Karpas-422 (cell line): ENCODE measurements at places on chromosomes 7 and 10. TPM values are rescaled to one million over a fixed set of nuclear protein-coding genes. Genes with fewer than 3 reads are reported as not detected.

GRCh38 chr10:110634527-110635209, 9.5 kb upstream of the RBM20 start:
- no peak overlapping the region for H3K4me3 ChIP-seq
- no peaks in the 10 kb centered on the region for H3K36me3 ChIP-seq
- H3K27me3 ChIP-seq, result no peaks in the 10 kb centered on the region
- DNase-seq, result no peak
- H3K4me1 ChIP-seq, result no peaks in the 10 kb centered on the region

DNA sequence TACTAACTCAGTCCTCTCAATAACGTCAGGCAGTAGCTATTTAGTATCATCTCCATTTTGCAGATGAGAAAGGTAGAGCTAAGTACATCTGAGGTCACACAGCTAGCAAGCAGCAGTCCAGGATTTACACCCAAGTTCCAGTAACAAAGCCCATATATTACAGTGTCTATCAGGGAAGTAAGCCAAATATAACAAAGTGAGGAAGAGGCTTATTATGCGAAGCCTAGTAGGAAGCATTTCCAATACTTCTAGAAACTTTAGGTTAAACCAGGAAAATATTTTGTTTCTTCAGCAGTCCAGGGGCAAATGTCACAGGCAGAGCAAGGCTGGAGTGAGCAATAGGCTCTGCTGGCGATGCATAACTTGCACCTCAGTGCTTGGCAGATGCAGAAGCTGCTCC, 53.9 kb downstream of the NOC3L start:
- H3K27me3 ChIP-seq, result no peaks in the 10 kb centered on the region
- no peaks in the 10 kb centered on the region for H3K4me1 ChIP-seq
- DNase-seq, result no peak
- no peak overlapping the region for H3K4me3 ChIP-seq
- H3K36me3 ChIP-seq, result no peaks in the 10 kb centered on the region
- no peak overlapping the region for H3K27ac ChIP-seq

DNA sequence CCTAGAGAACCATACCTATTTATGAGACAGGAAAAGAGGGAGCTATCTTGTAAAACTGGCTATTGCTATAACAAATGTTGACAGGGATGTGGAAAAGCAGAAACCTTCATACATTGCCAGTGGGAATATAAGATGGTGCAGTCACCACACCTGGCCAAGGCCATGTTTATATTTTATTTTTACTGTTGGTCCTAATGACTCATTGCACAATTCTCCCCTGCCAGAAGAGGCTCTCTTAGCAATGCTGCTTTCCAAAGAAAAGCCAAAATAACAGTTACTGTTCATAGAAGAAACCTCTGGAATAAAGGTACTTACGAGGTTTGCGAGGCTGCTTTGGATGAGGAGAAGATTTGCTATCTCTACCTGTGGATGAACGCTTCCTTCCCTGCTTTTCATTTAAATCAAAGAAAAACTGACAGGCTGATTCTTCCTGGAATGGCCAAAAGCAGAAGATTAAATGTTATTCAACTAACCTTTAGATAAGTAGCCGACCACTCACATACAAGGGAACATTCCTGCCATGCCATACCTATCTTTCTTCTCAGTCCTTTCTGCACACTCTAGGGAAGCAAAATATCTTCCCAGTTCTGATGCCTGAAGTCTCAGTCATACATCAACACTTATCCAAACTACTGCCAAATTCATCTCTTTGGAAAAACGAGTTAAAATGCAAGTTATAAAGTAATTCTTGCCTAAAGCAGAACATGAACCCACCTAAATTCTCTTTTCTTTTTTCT, 16.3 kb upstream of the CHUK start:
- no peak for DNase-seq
- no peak overlapping the region for H3K27ac ChIP-seq
- H3K27me3 ChIP-seq, result no peaks in the 10 kb centered on the region
- H3K4me3 ChIP-seq, result no peak overlapping the region
- H3K36me3 ChIP-seq, result peaks cover 29% of the 10 kb centered on the region

GRCh38 chr7:133167300-133167699, 85.4 kb upstream of the CHCHD3 start:
- H3K27me3 ChIP-seq, result no peaks in the 10 kb centered on the region
- no peak overlapping the region for H3K27ac ChIP-seq
- no peak overlapping the region for H3K4me3 ChIP-seq
- no peaks in the 10 kb centered on the region for H3K36me3 ChIP-seq
- DNase-seq, result no peak

- H3K36me3 ChIP-seq, result no peaks in the 10 kb centered on the region
- no peak for DNase-seq
- H3K4me3 ChIP-seq, result peak overlapping the region; percentile 73
- H3K27ac ChIP-seq, result 0 out of 2 replicates have a peak overlapping the region, but pooled peaks have one; percentile 39
These were observed 11.1 kb downstream of the SFXN3 start for GRCh38 chr10:101042118-101042517.

DNA sequence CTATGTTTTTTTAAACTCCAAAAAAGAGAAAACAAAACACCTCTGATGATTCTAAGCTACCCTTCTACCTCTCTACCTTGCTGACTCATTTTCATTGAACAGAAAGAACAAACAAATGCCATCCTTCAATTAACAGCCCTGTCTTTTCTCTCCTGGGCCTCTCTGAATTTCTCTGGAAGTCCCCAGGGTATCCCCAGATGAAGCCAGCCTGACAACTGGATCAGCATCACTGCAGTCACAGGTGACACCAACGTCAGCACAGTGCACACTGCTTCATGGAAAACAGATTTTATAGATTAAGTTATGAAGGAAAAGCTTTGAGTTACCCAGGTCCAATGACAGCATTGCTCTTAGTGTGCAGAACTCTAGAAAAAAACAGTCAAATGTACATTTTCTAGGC, 5.7 kb downstream of the HUS1 start:
- H3K4me1 ChIP-seq, result peaks cover 19% of the 10 kb centered on the region
- peaks cover 31% of the 10 kb centered on the region for H3K36me3 ChIP-seq
- no peak overlapping the region for H3K4me3 ChIP-seq
- H3K27ac ChIP-seq, result no peak overlapping the region
- no peak for DNase-seq

DNA sequence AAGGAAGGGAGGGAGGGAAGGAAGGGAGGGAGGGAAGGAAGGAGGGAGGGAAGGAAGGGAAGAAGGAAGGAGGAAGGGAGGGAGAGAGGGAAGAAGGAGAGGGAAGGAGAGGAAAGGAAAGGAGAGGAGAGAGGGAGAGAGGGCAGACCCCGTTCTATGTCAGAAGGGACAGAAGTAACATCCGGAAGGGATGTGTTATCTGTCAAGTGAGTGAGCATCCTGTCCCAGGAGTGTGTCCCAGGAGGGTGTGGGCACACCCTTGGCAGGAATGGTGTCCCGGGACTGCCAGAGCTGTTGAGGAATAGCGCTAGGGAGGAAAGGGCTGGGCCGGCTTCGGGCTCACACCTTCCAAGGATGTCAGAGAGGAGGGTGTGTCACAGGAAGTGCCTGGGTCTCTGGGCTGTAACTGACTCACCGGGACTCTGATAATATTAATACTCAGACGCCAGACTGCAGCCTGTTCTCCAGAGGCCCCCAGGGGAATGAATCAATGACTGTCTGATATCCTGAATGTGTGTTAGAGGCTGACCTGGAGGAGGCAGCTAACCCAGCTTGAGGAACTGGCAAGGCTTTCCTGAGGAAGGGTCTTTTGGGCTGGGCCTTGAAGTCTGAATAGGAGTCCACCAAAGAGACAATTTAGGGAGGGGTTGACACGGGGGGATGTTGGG, 125.6 kb upstream of the TNRC18 start:
- no peak overlapping the region for H3K27ac ChIP-seq
- H3K4me3 ChIP-seq, result no peak overlapping the region
- no peaks in the 10 kb centered on the region for H3K4me1 ChIP-seq
- H3K36me3 ChIP-seq, result no peaks in the 10 kb centered on the region
- no peak for DNase-seq

DNA sequence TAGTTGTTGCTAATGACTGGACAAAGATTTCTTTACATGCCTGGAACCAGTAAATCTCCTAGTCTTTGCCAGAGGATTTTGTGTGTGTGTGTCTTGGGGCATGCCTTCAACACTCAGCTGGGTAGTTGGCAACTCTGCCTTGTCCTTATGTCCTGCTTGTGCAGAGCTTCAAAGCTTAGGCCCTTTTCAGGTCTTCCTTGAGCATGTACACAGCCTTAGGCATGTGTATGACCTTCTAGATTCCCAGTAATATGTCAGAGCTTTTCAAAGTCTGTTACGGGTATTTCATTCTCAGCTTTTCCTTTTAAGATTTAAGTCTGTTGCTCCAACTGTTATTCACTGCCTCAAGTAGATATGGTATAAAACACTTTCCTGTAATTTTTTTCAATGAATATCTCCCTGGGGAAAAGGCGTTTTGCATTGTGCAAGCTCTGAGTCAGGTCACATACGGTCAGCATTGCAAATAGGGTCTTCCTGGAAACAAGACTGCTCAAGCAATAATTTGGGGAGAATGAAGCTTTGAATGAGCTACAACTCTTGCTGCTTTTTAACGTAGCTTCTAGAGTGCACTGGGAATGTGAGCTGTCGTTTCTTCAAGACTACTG, 25.5 kb downstream of the SHOC2 start:
- H3K4me1 ChIP-seq, result peaks cover 13% of the 10 kb centered on the region
- no peak overlapping the region for H3K27ac ChIP-seq
- no peak overlapping the region for H3K4me3 ChIP-seq
- no peaks in the 10 kb centered on the region for H3K27me3 ChIP-seq
- peak; percentile 64 for DNase-seq

DNA sequence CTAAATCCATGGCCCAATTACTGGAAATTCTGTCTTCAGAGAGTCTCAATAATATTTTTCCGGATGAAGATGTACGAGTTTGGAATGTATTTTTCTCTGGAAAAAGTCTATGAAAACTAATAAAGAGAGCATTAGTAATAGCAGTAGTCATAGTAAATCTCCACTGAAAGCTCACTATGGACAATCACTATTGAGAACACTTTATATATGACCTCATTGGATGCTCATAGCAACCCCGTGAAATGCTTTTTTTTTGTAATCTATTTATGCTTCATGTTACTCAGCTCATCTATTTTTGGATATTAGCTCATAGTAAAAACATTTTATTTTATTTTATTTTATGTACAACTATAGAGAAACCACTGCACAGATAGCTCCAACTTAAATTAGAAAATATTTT, 94.3 kb upstream of the MYO3A start:
- H3K4me3 ChIP-seq, result no peak overlapping the region
- DNase-seq, result no peak
- H3K4me1 ChIP-seq, result no peaks in the 10 kb centered on the region
- no peak overlapping the region for H3K27ac ChIP-seq
- H3K36me3 ChIP-seq, result no peaks in the 10 kb centered on the region
- H3K27me3 ChIP-seq, result no peaks in the 10 kb centered on the region

DNA sequence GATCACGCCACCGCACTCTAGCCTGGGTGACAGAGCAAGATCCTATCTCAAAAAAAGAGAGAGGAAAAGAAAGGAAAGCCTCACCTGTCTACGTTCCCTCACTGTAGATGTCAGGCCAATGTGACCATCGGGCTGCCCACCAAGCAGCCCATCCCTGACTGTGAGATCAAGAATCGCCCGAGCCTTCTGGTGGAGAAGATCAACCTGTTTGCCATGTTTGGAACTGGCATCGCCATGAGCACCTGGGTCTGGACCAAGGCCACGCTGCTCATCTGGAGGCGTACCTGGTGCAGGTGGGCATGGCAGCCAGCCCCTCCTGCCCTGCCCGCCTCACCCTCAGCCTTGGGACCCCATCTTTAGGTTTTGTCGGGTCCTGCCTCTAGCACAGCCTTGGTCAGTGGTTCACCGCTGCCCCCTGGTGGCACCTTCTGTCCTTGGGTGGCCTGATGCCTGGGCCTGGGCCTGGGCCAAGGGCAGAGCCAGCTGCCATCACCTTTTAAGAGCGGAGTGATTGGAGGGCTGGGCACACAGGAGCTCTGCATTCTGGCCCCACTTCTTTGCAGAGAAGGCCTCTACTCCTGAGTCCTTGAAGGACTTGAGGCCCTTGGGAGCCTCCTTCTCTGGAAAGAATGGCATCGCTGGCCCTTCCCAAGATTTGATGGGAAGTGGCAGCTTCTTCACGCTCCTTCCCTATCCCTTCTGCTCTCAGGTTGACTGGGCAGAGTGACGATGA, 14.4 kb upstream of the AHCYL2 start:
- H3K4me3 ChIP-seq, result no peak overlapping the region
- no peak overlapping the region for H3K27ac ChIP-seq
- H3K4me1 ChIP-seq, result peaks cover 6% of the 10 kb centered on the region
- no peaks in the 10 kb centered on the region for H3K27me3 ChIP-seq
- H3K36me3 ChIP-seq, result no peaks in the 10 kb centered on the region

GRCh38 chr10:110733218-110733952, 89.2 kb downstream of the RBM20 start:
- no peak for DNase-seq
- H3K4me1 ChIP-seq, result no peaks in the 10 kb centered on the region
- no peak overlapping the region for H3K27ac ChIP-seq
- no peaks in the 10 kb centered on the region for H3K27me3 ChIP-seq
- no peak overlapping the region for H3K4me3 ChIP-seq

- no peaks in the 10 kb centered on the region for H3K36me3 ChIP-seq
- H3K4me1 ChIP-seq, result no peaks in the 10 kb centered on the region
- DNase-seq, result peak; percentile 41
These were observed 51.8 kb downstream of the SUGCT start for GRCh38 chr7:40186586-40186985.

DNA sequence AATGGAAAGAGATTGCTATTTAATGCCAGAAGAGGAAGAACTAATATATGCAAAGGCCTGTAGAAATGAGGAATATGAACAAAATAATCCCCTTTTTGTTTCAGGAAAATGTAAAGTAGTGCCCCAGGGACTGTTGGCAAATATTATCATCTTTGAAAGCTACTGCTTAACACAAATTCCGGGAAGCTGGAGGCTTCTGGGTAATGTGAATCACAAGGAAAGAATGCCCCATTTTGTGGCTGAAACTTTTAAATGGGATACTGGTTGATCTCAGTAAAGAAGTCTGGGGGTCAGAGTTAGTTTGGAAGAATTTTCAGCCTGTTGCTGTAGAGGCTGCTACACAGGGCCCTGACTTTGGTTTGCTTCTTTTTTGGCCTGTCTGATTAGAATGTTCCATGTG, 141.0 kb downstream of the PTEN start:
- no peak overlapping the region for H3K27ac ChIP-seq
- H3K36me3 ChIP-seq, result no peaks in the 10 kb centered on the region
- no peak for DNase-seq

The AKR1C3 gene
- not detected in 2 replicates for total RNA-seq

The VPS37D gene
- total RNA-seq, result not detected in 2 replicates

The PRR15 gene
- total RNA-seq, result not detected in 2 replicates

The CLDN3 gene
- not detected in 2 replicates for total RNA-seq

The CYP2W1 gene
- total RNA-seq, result not detected in 2 replicates

The PDZD7 gene
- total RNA-seq, result 2.6 and 3.0 TPM in 2 replicates

The ATG9B gene
- 0.78 and 1.6 TPM in 2 replicates for total RNA-seq

The MYPN gene
- total RNA-seq, result not detected in 2 replicates

The SLC39A12 gene
- total RNA-seq, result not detected in 2 replicates

The PLPP4 gene
- 6.7 and 9.7 TPM in 2 replicates for total RNA-seq
